ENCODE measurements at places on chromosomes 16 and 17.

DNA sequence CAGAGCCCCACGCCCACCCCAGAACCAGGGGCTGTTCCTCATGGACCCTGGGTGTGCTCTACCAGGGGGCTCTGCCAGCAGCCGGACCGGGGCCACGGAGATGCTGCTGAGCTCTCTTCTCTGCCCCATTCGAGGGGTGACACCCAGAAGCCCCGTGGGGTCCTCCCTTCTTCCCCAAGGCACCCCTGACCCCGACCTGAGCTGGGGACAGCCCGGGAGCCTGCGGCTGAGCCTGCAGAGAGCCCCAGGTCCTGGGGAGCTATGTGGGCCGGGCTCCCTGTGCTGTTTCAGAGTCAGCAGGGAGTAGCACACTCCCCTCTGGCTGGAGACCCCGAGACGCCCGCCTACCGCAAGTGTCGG, 1.2 kb upstream of the PRR35 start:
- no peak for DNase-seq

DNA sequence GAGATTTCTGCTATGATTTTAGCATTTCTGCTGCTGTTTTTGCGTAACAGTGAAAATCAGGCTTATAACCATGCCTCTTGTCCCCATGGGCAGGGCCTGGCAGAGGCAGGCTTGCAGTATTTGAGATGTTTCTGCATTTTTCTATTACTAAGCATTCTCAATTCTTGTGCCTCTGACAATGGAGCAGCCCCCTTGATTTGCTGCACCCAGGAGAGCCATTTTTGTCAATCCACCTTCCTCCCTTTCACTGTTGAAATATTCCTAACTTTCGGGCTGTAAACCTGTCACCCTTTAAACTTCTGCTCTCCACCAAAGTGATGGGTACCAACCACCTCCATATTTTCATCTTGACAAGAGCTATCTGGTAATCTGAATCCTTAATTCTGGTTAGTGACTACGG, 178.1 kb downstream of the CNTNAP4 start:
- no peak for DNase-seq

GRCh38 chr16:67675579-67675935, 8.9 kb downstream of the C16orf86 start:
- no peak for DNase-seq

GRCh38 chr17:45091778-45092425, 30.8 kb downstream of the NMT1 start:
- no peak for DNase-seq
